ENCODE measurements at places on chromosomes 4 and X. TPM values are rescaled to one million over a fixed set of nuclear protein-coding genes. Genes with fewer than 3 reads are reported as not detected.

ASMT gene
- not detected for total RNA-seq

FANCB gene
- total RNA-seq, result 0.96 TPM

AKAP4 gene
- not detected for total RNA-seq

MAGEA1 gene
- total RNA-seq, result not detected

C4orf36 gene
- 5.7 TPM for total RNA-seq

FBXW7 gene
- total RNA-seq, result 117 TPM

PCDH11X gene
- 1.3 TPM for total RNA-seq

CYBB gene
- total RNA-seq, result 25.5 TPM

GABRB1 gene
- total RNA-seq, result not detected

IGSF1 gene
- 7.5 TPM for total RNA-seq

GRCh38 chrX:19673375-19674040 is 158.2 kb upstream of the MAP3K15 start:
- no peak for DNase-seq

DNA sequence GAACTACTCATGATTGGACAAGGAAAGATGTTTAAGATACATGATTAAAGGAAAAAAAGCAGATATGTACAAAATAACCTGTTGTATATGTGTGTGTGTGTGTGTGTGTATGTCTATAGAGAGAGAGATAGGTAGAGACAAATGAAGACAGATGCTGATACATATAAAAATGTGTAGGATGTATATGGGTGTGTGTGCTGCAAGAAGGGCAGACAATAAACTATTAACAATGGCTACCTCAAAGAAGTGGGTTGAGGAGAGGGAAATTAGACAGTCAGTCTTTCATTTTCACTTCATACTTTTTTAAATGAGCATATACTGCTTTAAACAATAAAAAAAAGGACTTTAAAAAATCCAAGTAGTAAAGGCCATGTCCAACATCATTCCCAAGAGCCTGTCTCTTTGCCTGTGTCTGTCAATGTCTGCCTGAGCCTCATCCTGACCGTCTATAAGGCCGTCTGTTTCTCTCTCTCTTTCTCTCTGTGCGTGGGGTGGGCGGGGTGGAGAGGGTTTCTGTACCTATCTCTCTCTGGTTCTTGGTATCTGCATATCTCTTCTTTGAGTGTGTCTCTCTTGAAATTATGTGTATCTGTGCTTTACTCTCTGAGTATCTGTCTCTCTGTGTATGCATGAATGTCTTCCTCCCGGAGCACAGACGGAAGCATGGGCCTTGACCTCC is 62.8 kb downstream of the LRBA start:
- DNase-seq, result no peak

DNA sequence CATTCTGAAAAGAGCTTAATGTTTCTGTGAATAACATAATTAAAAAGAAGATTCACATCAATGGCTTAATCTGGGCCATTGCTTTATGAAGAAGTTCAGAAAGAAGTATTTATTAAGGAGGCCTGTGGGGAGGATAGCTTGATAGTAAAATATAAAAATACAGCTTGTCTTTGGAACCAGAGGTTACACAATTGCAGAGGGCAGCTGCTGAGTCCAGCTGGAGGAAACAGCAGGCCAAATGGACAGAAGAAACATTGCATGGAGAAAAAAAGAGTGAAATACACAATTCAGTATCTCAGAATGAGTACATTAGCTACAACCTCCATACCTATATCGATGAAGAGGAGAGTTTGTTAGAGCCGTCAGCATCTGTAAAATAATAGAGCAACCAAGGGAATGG is 148.0 kb upstream of the NPY2R start:
- no peak for DNase-seq

DNA sequence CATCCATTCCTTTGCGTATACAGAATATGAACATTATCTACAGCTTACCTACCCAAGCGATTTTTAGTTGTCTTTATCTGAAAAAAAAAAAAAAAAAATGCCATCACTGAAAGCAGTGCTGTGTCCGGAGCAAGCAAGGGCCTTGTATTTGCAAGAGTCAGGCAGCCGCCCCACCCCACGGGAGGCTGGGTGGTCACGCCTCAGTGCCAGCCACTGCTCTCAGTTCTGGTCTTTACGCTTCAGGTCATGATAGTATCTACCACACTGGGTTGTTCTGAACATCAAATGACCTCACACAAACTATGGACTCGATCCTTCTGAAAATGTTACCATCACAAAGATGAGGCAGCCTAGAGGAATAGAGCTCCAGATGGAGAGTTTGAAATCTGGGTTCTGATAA is 62.7 kb upstream of the HELT start:
- no peak for DNase-seq

DNA sequence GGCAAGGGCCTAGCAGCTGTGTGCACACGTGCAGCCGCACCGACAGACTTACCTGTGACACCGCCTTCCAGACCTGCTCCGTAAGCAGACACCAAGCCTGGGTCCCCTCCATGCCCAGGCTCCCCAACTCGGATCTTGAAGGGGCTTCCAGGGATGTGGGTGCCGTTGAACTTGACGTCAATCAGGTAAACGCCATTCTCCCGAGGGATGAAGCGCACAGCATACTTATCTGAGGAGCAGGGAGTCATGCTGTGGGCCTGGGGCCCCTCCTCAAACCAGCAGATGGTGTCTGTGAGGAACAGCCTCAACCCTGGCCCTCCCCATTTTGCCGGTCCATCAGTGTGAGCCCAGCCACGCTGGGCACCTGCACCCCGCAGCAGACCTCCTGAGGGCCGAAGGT is 24.5 kb downstream of the FLNA start:
- DNase-seq, result no peak

DNA sequence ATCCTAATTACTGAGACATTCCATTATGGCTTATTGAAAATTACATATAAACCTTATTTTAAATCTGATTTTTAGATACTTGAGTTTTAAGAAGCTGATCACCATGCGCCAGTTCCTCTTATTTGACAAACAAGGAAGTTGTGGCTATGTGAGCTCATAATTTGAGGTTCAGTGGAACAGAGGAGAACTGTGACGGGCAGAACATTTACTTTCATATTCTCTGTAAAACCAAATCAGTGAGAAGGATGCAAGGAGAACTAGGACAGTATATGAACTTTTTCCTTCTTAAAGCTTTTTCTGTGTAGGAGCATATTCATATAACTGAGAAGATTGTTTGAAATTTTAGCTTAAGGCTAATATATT is 25.3 kb downstream of the STIM2 start:
- DNase-seq, result no peak

DNA sequence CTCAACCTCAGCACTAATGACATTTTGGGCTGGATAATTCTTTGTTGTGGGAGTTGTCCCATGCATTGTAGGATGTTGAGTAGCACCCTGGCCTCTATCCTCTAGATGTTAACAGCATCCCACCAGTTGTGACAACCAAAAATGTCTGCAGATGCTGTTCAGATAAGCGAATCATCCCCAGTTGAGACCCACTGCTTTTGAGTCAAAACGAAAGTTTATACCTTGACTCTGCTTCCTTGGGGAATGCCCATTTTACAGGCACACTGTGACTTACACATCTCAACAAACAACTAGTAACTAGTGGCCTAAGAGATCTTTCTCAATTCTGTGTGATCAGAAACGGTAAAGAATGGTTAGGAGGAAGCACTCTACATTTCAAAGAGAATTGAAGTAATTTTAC is 37.0 kb downstream of the SEPSECS start:
- DNase-seq, result no peak

DNA sequence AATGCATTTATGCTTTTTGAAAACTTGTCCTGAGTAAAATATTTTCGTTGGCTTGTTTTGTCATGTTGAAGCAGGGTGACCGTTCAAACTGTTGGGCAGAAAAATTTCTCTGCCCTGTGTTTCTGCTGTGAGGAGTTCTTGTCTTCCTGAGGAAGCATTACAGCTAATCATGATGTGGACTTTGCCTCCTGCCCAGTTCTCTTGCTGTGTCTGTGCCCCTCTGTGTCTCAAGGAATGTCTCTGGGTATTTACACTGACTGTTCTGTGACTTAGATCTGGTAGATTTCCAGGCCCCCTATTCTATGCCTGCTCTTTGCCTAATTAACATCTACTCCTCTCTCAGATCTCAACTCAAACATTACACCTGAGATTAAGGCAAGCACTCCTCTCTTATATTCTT is 30.4 kb upstream of the RPL34 start:
- DNase-seq, result no peak

- DNase-seq, result no peak
Measured at GRCh38 chrX:154013614-154014360, 5.9 kb downstream of the IRAK1 start.

DNA sequence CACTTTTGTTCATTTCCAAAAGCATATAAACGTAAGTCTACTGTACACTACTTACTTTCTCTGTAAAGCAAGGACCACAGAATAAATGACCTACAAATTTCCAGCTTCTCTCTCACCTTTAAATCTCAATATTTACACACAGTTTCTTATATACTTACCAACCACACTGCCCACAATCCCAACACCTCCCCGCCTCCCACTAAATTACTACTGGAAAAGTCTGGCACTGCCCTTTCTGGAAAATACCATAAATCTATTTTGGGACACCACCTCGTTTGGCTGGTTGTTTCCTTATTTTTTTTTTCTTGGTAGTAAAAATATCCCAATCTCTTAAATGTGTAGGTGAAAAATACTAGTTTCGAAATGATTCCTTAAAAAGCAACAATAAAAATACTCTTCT is 19.6 kb downstream of the FAT1 start:
- DNase-seq, result no peak
